IPS-NIHi11 (cell line): ENCODE measurements at places on chromosomes 1 and 21.

DNA sequence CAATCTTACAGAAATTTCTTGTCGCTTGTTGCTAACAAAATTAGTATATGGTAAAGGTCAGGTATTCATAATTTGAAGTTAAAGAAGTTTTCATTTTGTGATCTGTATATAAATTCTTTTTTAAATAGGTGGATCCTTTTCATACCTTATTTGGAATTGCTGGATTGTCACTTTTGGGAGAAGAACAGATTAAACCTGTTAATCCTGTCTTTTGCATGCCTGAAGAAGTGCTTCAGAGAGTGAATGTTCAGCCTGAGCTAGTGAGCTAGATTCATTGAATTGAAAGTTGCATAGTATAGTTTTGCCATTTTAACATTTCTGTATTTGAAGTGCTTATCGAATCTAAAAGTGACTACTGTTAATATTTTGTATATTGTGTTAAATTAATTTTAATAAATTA lies 2.3 kb upstream of the MSH4 start:
- DNase-seq, result no peak

DNA sequence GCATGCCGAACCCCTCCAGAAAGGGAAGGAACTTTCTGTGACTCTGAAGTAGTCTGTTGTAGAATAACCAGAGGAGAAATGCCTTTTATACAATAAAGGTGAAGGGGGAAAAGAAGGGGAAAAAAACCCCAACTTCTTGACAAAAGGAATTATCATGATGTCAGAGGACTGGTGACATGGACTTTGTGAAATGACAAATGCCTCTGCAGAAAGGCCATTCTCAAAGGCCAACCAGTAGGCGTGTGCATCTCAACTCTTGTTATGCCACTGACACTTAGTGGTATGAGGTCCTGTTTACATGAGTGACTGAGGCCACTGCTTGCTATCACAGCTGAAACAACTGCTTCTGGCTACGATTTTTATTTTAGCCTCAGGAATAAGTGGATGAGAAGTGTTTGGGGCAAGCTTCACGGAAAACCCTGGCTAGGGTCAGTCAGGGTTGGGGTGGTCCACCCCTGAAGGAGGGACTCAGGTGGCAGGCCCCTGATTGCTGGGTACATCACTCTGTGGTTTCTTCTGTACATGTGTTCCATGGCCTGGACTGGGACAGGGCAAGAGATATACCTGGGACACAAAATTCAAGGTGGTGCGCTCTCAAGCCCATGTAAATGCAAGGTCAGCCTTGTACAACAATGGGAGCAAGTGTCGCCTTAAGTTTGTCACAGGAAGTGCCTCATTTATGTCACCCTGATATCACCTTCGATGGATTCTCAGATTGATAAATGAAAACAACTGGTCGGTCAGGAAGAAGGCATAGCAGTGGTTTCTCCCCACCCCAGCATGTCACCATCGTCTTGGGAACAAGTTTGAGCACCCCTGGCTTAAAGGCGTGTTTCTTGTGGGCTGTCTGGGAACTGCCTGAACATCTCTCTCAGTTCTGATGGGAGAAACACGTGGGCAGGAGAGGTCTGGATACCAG lies 12.4 kb downstream of the RUNX1 start:
- no peak for DNase-seq

GRCh38 chr1:62093261-62093660 lies 101.4 kb upstream of the L1TD1 start:
- DNase-seq, result no peak

- no peak for DNase-seq
These were observed 534.4 kb upstream of the CXADR start for GRCh38 chr21:16978309-16978895.

- DNase-seq, result no peak
These were observed 39.7 kb upstream of the KCNA3 start for GRCh38 chr1:110714374-110714995.

- peak; percentile 18 for DNase-seq
These were observed 1.2 kb upstream of the RNF11 start for GRCh38 chr1:51234721-51235425.

DNA sequence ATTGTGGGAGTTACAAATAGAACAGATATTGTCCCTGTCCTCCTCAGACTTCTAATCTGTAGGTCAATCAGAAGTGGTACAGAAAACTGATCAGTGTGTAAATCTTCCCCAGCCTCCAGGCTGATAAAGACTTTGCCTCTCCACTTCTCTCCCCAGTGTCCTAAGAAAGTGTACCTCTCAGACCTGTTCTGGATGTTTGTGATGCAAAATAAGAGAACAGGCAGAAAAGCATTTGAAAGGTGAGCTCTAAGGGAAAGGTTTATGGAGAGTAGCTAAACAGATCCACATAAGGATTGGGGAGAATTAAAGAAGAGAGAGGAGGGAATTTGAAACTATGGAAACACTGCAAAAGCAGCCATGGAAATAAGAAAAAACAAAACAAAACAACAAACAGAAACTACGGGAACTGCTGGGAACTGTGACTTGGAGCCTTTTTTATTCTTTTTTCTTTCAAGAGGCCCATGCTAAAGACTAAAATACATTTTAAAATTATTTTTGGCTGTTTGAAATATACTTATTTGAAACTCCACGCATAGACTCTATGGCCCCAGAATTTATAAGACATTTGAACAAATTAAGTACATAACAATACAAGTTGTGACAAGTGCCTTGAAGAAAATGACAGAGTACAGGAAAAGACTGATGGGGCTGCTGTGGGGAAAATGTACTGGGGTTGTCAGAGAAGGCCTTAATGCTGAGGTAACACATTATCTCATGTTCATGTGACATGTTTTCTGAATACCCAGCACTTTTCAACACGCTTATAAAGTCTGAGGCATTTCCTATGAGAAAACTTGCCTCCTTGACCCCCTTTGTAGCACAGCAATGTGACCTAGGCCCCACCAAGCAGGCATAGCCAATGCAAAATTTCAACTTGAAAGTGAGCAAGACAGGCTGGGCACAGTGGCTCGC lies 51.2 kb downstream of the TRAF5 start:
- no peak for DNase-seq

DNA sequence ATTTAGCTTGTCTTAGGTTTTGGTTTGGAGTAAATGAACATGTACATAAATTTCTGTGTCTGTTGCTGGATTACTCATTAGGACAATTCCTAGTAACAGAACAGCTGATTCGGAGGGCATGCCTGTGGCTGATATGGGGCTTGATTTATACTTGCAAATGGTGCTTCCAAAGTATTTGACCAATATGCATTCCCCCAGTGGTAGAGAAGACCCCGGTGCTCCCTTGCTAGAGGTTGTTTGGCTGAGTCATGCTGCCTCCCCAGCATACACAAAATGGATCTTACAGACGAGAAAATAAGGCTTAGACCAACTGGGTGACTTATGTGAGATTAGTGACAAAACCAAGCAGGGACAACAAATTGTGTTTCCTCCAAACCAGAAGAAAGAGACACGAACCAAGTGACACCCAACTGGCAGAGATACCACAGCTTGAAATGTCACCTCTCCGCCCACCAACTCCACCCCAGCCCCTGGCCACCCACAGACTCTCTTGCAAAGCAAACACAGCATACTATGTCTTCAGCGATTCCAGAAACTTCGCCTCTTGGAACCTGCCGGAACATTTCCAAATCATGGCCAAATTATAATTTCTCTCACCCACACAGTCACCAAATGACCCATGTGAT lies 75.9 kb upstream of the ETS2 start:
- DNase-seq, result no peak

- DNase-seq, result no peak
These were observed 72.8 kb upstream of the KRTAP19-8 start for GRCh38 chr21:31111093-31111492.

GRCh38 chr21:32337206-32337605 lies 38.6 kb downstream of the MRAP start:
- no peak for DNase-seq

DNA sequence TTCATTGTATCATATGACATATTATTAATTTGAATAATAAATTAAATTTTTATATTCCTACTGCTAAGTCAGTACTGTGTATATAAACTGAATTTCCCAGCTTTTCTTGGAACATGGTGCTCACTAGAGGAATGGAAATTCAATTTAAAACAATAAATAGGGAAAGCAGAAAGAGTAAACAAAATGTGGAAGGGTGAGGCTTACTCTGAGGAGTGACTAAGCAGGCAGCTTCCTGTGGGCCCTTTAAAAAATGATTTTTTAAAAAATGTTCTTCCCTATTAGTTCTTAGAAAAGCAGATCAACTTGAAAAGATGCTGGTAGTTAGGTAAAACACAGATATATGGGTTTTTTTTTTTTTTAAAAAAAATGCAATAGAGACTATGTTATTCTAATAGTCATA lies 49.5 kb upstream of the S1PR1 start:
- no peak for DNase-seq

DNA sequence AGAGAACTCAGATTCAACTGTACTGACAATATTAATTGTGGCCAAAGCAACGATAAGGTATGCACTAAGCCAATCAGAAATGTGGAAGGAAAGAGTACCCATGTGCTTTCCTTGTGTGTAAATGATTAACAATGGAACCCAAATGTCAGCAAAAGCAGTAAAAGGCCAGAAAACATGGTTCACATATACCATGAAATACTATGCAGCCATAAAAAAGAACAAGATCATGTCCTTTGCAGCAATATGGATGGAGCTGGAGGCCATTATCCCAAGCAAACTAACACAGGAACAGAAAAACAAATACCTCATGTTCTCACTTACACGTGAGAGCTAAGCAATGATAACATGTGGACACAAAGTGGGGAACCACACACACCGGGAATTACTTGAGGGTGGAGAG lies 78.5 kb downstream of the SUSD4 start:
- DNase-seq, result no peak

- no peak for DNase-seq
These were observed 18.4 kb upstream of the RCAN3 start for GRCh38 chr1:24484199-24484598.

- DNase-seq, result no peak
These were observed 29.1 kb downstream of the EIF2D start for GRCh38 chr1:206582971-206583706.

DNA sequence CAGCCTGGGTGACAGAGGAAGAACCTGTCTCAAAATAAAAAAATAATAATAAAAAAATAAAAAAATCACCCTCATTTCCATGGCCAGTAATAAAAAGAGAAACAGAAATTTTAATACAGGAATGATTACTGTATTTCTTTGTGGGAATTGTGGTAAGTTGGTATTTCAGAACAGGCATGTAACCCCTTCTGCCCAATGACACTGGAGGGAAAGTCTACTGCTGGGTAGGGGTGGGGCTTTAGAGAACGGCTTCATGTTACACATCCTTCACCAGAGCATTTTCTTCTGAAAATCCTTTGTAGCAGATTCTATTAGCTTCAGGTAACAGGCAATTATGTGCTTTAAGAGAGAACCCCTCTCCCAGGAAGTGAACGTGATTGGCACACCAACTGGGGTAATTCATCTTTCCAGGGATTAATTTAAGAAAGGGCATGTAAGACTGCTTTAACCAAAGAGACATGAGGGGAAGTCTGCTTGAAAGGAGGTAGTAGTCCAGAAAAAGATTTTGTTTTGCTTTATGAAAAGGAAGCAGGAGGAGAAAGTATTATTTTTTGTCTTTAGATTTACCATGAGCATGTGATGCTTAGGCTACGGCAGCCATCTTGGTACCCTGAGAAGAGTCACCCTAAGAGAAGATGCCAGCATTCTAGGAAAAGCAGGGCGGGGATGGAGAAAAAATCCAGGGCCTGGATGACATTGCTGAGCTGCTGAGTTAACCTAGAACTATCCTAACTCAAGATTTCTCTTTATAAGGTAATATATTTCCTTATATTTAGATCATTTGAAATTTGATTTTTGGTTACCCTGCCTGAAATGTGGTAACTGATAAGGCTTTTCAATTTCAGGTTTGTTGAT lies 57.7 kb upstream of the DPT start:
- DNase-seq, result peak; percentile 27

DNA sequence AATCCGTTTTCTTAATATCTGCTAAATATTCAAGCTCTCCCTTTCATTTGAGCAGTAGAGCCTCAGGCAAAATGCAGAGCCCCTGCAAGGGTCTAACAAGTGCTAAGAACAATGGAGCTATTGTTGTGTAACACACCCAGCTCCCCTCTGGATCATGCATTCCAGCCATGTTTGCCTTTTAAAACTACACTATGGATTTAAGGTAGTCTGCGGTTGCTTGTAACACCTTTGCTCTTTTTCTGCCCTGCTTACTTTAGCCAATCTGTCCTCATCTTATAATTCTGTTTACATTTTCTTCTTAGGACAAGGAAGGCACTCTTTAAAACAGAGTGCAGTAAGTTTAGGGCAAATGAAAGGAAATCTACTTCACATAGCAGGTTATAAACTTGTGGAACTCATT lies 60.0 kb upstream of the C1orf105 start:
- DNase-seq, result peak; percentile 67

DNA sequence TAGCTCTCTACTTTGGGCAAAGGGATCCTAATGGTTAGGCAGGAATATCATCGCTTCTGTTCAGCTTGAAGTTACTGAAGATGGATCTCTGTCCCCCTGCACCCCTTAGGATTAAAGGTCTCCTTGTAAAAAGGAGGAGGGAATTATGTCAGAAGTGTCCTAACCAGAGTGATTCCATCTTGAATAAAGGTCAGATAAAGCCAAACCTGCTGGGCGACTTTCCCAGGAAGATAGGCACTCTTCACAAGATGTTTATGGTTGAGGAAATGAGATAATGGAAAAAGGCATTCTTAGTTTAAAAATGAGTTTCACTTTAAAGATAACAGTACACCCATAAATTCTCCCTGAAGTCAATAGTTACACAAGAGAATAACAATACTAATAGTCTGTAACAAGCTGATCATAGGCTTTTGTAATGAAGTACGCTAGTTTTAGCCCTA lies 1.7 kb upstream of the NENF start:
- DNase-seq, result no peak

- DNase-seq, result no peak
These were observed 17.2 kb downstream of the HIVEP3 start for GRCh38 chr1:41901551-41901950.
